ENCODE measurements at places on chromosomes 2 and 18. TPM values are rescaled to one million over a fixed set of nuclear protein-coding genes. Genes with fewer than 3 reads are reported as not detected.

POTEI gene
- total RNA-seq, result not detected

B3GNT7 gene
- not detected for total RNA-seq

CPO gene
- not detected for total RNA-seq

RSAD2 gene
- total RNA-seq, result 2.8 TPM

NRBP1 gene
- 62.1 TPM for total RNA-seq

FOXI3 gene
- not detected for total RNA-seq

SULT1C3 gene
- total RNA-seq, result not detected

TMEM37 gene
- total RNA-seq, result not detected

RNF152 gene
- 0.18 TPM for total RNA-seq

DLGAP1 gene
- total RNA-seq, result not detected

RTP5 gene
- 0.22 TPM for total RNA-seq

FABP1 gene
- total RNA-seq, result not detected

PRKAG3 gene
- not detected for total RNA-seq

CGREF1 gene
- total RNA-seq, result 3.7 TPM

STARD6 gene
- not detected for total RNA-seq

ANKRD30BL gene
- total RNA-seq, result not detected

CTIF gene
- 3.2 TPM for total RNA-seq

ANKRD30B gene
- not detected for total RNA-seq

MCEE gene
- total RNA-seq, result 13.8 TPM

DOCK10 gene
- total RNA-seq, result 191 TPM

CFAP210 gene
- total RNA-seq, result not detected

IL37 gene
- not detected for total RNA-seq

CAPN10 gene
- total RNA-seq, result 29.1 TPM

PASK gene
- total RNA-seq, result 74.8 TPM

DLX2 gene
- total RNA-seq, result not detected

GPR35 gene
- 14.4 TPM for total RNA-seq

PAX8 gene
- total RNA-seq, result 0.43 TPM

SIX3 gene
- total RNA-seq, result not detected

HOXD1 gene
- total RNA-seq, result not detected

ACMSD gene
- not detected for total RNA-seq

FBLN7 gene
- total RNA-seq, result 7.4 TPM

TET3 gene
- 16.4 TPM for total RNA-seq

UCN gene
- total RNA-seq, result 2.7 TPM

NT5C1B gene
- not detected for total RNA-seq

DSG1 gene
- total RNA-seq, result not detected

CHST10 gene
- total RNA-seq, result 9.5 TPM

ZRANB3 gene
- 21.5 TPM for total RNA-seq

POTEJ gene
- not detected for total RNA-seq

MLPH gene
- total RNA-seq, result not detected

ABCG8 gene
- not detected for total RNA-seq

Measured in activated CD8-positive, alpha-beta T cell treated with anti-CD3 and anti-CD28 coated beads for 36 hours (primary cell).